ENCODE measurements at places on chromosomes 16 and 17. TPM values are rescaled to one million over a fixed set of nuclear protein-coding genes. Genes with fewer than 3 reads are reported as not detected.
A peak's percentile ranks its signal among the peaks of the same experiment; 100 is the strongest.

DNA sequence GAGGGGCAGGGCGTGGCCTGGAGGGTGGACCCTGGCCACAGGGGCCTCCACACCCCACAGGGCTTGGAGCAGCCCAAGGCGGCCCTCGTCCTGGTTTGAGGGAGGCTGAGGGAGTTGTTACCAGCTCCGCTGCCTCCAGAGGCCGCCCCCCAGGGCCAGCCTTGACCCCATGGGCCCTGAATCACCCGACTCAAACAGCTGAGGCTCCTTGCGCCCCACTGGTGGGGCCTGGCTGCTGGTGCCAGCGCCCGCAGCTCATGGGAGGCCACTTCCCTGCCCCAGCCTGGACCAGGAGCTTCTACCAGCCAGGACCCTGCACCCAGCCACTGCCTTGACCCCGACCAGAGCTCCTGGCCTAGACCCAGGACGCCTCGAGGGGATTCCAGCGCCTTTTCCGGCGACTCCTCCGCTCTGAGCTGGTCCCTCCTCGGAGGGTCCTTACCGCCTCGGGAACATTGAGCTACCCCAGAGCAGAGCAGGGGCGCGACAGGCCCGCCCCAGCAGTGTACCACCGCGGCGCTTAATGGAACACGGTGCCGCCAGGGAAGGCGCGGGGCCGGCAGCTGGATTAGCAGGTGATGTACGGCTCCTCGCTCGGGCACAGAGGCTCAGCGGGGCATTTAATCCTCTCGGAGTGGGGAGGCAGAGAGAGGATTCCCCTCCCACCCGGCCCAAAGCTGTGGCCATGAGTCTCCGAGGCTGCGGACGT is 37.2 kb downstream of the GSE1 start:
- peaks cover 22% of the 10 kb centered on the region for H3K36me3 ChIP-seq
- no peak overlapping the region for H3K4me3 ChIP-seq
- DNase-seq: no peak
- peak overlapping the region; percentile 88 for H3K27ac ChIP-seq
- H3K4me1 ChIP-seq: peaks cover 44% of the 10 kb centered on the region

DNA sequence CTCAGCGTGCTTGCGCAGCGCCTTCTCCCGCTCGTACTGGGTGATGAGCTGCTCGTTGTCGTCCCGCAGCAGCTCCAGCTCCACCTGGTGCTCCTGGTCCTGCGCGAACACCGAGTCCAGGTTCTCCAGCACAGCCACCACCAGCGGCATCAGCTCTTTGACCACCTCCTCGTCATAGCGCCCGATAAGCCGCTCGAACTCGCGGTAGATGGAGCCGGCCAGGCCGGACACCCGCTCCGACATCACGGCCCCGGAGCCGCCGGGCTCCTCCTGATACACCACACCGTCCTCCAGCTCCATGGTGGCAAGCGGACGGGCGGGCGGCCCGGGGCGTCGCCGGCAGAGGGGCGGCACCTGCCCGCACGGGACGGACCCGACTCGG is 320 bp downstream of the SPAG9 start:
- no peaks in the 10 kb centered on the region for H3K36me3 ChIP-seq
- H3K27ac ChIP-seq: peak overlapping the region; percentile 99
- peaks cover 26% of the 10 kb centered on the region for H3K4me1 ChIP-seq
- no peak for DNase-seq
- H3K27me3 ChIP-seq: no peaks in the 10 kb centered on the region

- no peaks in the 10 kb centered on the region for H3K36me3 ChIP-seq
- peaks cover 8% of the 10 kb centered on the region for H3K4me1 ChIP-seq
- no peak overlapping the region for H3K4me3 ChIP-seq
- H3K27me3 ChIP-seq: no peaks in the 10 kb centered on the region
- no peak for DNase-seq
These were observed 957 bp downstream of the MYL4 start for GRCh38 chr17:47210105-47210504.

DNA sequence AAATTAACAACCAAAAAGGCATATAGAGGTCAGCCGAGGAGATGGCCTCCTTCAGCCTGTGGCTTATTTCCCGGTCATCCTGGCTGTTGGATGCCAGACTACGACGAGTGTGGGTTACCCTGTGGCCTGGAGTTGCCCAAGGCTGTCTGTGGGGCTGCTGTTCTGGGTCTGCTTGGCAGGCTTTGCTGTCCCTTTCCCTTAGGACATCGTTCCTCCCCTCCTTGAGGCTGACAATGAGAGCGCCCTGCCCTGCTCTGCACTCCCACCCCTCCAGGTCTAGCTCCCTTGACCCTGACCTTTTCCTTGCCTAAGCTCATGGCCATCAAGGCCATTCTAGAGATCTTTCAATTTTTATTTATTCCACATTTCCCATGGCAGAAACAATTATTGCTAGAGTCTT is 1.9 kb upstream of the CBFB start:
- H3K27ac ChIP-seq: no peak overlapping the region
- peaks cover 35% of the 10 kb centered on the region for H3K4me1 ChIP-seq
- no peaks in the 10 kb centered on the region for H3K27me3 ChIP-seq
- DNase-seq: peak; percentile 19
- no peaks in the 10 kb centered on the region for H3K36me3 ChIP-seq

ZNF385C gene
- total RNA-seq: not detected

DNA sequence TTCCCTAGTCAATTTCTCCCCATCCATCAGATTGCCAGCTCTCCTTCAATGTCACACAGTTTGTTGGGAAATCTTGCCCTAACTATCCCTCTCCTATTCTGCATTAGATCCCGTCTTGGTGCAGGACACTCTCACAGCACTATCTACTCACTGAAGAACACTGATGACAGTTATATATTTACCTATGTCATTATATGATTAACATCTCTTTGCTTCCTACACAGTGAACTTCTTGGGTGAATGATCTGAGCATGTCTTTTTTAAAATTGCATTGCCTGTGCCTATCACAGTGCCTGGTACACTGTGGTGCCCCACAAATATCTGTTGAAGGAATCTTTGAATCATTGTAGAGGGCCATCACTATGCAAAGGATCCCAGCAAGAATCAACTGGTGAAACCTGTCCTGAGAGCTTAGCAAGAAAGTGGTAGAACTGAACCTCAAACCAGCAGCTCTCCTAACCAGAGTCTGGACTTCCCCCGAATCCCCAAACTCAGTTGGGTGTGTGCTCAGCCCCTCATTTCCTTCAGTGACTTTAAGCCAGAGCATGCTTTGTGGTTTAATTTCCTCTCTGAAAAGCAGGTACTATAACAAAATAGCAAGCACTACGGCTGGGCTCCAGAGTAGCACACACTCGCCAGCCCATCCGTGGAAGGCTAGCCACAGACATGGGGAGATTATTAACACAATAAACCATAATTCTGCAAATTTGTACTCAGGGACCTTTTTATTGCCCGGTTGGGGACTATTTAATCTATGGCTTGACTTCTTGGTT is 680.7 kb upstream of the SALL1 start:
- H3K4me1 ChIP-seq: no peaks in the 10 kb centered on the region
- DNase-seq: no peak
- H3K27me3 ChIP-seq: no peaks in the 10 kb centered on the region

GRCh38 chr17:34465789-34466188 is 102.8 kb upstream of the CCL1 start:
- no peak overlapping the region for H3K27ac ChIP-seq
- DNase-seq: no peak
- peaks cover 10% of the 10 kb centered on the region for H3K27me3 ChIP-seq
- H3K4me3 ChIP-seq: no peak overlapping the region
- no peaks in the 10 kb centered on the region for H3K4me1 ChIP-seq

- no peak overlapping the region for H3K27ac ChIP-seq
- H3K27me3 ChIP-seq: no peaks in the 10 kb centered on the region
- no peak overlapping the region for H3K4me3 ChIP-seq
- no peaks in the 10 kb centered on the region for H3K4me1 ChIP-seq
- no peak for DNase-seq
- no peaks in the 10 kb centered on the region for H3K36me3 ChIP-seq
These were observed 8.2 kb upstream of the BAIAP3 start for GRCh38 chr16:1325261-1325660.

- DNase-seq: peak; percentile 17
- no peaks in the 10 kb centered on the region for H3K36me3 ChIP-seq
- H3K27ac ChIP-seq: no peak overlapping the region
- H3K4me1 ChIP-seq: no peaks in the 10 kb centered on the region
- H3K4me3 ChIP-seq: no peak overlapping the region
- H3K27me3 ChIP-seq: no peaks in the 10 kb centered on the region
These were observed 174.8 kb downstream of the UTP18 start for GRCh38 chr17:51435171-51435552.

NACA2 gene
- total RNA-seq: not detected

DNA sequence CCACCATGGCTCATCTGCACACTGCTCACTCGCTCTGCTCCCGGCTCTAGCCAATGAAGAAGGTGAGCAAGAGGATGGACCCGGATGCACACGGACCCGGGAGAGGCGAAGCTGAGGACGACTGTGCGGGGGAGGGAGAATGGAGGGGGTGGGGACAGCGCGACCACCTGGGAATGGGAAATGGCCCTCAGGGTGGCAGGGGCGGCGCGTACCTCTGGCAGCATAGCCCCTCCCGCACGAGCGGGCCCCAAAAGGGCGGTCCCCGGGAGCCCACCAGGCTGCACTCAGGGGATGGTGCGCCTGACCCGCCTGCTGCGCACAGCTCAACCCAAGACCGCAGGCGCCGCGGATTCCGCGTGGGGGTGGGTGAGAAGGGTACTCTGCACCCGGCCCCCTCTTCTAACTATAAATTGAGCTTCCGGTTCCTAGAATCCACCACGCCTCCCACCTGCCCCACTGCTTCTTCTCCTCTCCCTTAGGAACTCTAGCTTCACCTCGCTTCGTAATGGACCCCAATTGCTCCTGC is 6.1 kb downstream of the MT1H start:
- no peaks in the 10 kb centered on the region for H3K27me3 ChIP-seq
- no peak overlapping the region for H3K4me3 ChIP-seq
- H3K36me3 ChIP-seq: no peaks in the 10 kb centered on the region
- no peak for DNase-seq

- H3K27me3 ChIP-seq: no peaks in the 10 kb centered on the region
- H3K4me3 ChIP-seq: no peak overlapping the region
- no peak for DNase-seq
- H3K4me1 ChIP-seq: peaks cover 22% of the 10 kb centered on the region
- H3K27ac ChIP-seq: no peak overlapping the region
- H3K36me3 ChIP-seq: no peaks in the 10 kb centered on the region
These were observed 2.6 kb downstream of the TRIM65 start for GRCh38 chr17:75894049-75894733.

RPL27 gene
- 1,205 TPM for total RNA-seq

HS3ST2 gene
- 3.4 TPM for total RNA-seq

PHKG2 gene
- total RNA-seq: 36.0 TPM

- H3K27ac ChIP-seq: no peak overlapping the region
- no peaks in the 10 kb centered on the region for H3K27me3 ChIP-seq
- peaks cover 5% of the 10 kb centered on the region for H3K4me1 ChIP-seq
- H3K4me3 ChIP-seq: no peak overlapping the region
These were observed 15.6 kb upstream of the TEX2 start for GRCh38 chr17:64278614-64279013.

- no peaks in the 10 kb centered on the region for H3K4me1 ChIP-seq
- no peak overlapping the region for H3K27ac ChIP-seq
- no peaks in the 10 kb centered on the region for H3K27me3 ChIP-seq
- H3K36me3 ChIP-seq: no peaks in the 10 kb centered on the region
These were observed 535.7 kb upstream of the HSBP1 start for GRCh38 chr16:83271970-83272575.

SPATA32 gene
- total RNA-seq: not detected

PRDM7 gene
- not detected for total RNA-seq

GRCh38 chr17:45296003-45296832 is 20.6 kb downstream of the MAP3K14 start:
- H3K27me3 ChIP-seq: no peaks in the 10 kb centered on the region
- peaks cover 87% of the 10 kb centered on the region for H3K4me1 ChIP-seq
- H3K4me3 ChIP-seq: no peak overlapping the region
- no peaks in the 10 kb centered on the region for H3K36me3 ChIP-seq
- no peak for DNase-seq

DNA sequence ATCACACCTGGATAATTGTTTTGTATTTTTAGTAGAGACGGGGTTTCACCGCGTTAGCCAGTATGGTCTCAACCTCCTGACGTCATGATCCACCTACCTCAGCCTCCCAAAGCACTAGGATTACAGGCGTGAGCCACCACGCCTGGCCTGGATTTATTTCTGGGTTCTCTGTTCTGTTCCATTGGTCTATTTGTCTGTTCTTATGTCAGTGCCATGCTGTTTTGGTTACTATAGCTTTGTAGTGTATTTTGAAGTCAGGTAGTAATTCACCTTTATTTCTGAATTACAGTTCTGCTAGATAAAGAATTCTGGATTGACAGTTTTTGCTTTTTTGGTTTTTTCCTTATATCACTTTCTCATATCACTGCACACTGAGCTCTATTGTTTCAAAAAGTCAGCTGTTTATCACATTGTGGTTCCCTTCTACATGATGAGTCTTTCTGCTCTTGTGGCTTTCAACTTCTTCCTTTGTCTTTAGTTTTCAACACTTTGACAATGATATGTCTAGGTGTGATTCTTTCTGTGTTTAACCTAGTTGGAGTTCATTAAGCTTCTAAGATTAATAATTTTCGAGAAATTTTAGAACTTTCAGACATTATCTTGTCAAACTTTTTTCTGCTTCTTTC is 98.2 kb downstream of the CA4 start:
- no peaks in the 10 kb centered on the region for H3K27me3 ChIP-seq
- DNase-seq: no peak
- no peaks in the 10 kb centered on the region for H3K4me1 ChIP-seq
- no peak overlapping the region for H3K4me3 ChIP-seq

DNA sequence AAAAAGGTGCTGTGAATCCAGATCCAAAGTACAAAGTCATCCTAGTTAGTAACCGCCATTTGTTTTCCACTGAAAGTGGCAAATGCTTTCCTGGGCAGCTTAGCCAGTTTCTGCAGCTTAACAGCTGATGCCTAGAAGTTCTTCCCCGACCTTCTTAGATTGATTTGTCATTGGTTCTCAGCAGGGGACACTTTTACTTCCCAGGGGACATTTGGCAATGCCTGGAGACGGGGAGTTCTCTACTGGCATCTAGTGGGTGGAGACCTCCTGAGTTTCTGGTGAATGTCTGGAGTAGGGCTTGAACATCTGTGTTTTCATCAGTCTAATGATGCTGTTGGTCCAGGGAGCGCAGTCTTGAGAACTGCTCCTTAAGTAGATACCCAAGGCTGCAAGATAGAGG is 7.6 kb downstream of the DNAJA3 start:
- peaks cover 48% of the 10 kb centered on the region for H3K36me3 ChIP-seq
- DNase-seq: no peak
- no peaks in the 10 kb centered on the region for H3K27me3 ChIP-seq
- no peaks in the 10 kb centered on the region for H3K4me1 ChIP-seq

Measured in adrenal gland (tissue), 19 donors.